Liver (tissue), 10 donors: ENCODE measurements at places on chromosomes 6 and 20.

GRCh38 chr6:42260972-42261371, 43.3 kb upstream of the MRPS10 start:
- H3K4me1 ChIP-seq: no peaks in the 10 kb centered on the region
- no peak overlapping the region for H3K4me3 ChIP-seq
- no peak overlapping the region for H3K27ac ChIP-seq
- no peak for DNase-seq
- H3K36me3 ChIP-seq: no peaks in the 10 kb centered on the region

- no peaks in the 10 kb centered on the region for H3K36me3 ChIP-seq
- H3K4me1 ChIP-seq: peaks cover 13% of the 10 kb centered on the region
- H3K27me3 ChIP-seq: no peaks in the 10 kb centered on the region
Measured at GRCh38 chr20:62030834-62031434, 34.7 kb downstream of the TAF4 start.

- no peaks in the 10 kb centered on the region for H3K27me3 ChIP-seq
- DNase-seq: no peak
- H3K36me3 ChIP-seq: peaks cover 4% of the 10 kb centered on the region
- no peak overlapping the region for H3K27ac ChIP-seq
Measured at GRCh38 chr20:51402201-51402600, 140.3 kb downstream of the NFATC2 start.

- H3K27ac ChIP-seq: no peak overlapping the region
- H3K27me3 ChIP-seq: no peaks in the 10 kb centered on the region
- H3K4me3 ChIP-seq: no peak overlapping the region
- H3K4me1 ChIP-seq: no peaks in the 10 kb centered on the region
- no peaks in the 10 kb centered on the region for H3K36me3 ChIP-seq
Measured at GRCh38 chr20:56839786-56840185, 210.7 kb downstream of the TFAP2C start.

- H3K36me3 ChIP-seq: peaks cover 23% of the 10 kb centered on the region
- no peaks in the 10 kb centered on the region for H3K4me1 ChIP-seq
- no peaks in the 10 kb centered on the region for H3K27me3 ChIP-seq
- H3K4me3 ChIP-seq: no peak overlapping the region
Measured at GRCh38 chr20:20466341-20466879, 98.5 kb downstream of the INSM1 start.

GRCh38 chr6:12572896-12573827, 143.4 kb upstream of the PHACTR1 start:
- no peak overlapping the region for H3K4me3 ChIP-seq
- H3K36me3 ChIP-seq: no peaks in the 10 kb centered on the region
- no peak overlapping the region for H3K27ac ChIP-seq
- no peak for DNase-seq
- no peaks in the 10 kb centered on the region for H3K4me1 ChIP-seq
- no peaks in the 10 kb centered on the region for H3K27me3 ChIP-seq

- no peak overlapping the region for H3K27ac ChIP-seq
- DNase-seq: peak; percentile 64
- H3K36me3 ChIP-seq: no peaks in the 10 kb centered on the region
- H3K4me1 ChIP-seq: no peaks in the 10 kb centered on the region
- no peak overlapping the region for H3K4me3 ChIP-seq
Measured at GRCh38 chr6:129567374-129567773, 142.6 kb downstream of the ARHGAP18 start.
